ENCODE measurements at places on chromosomes 7 and 10.

DNA sequence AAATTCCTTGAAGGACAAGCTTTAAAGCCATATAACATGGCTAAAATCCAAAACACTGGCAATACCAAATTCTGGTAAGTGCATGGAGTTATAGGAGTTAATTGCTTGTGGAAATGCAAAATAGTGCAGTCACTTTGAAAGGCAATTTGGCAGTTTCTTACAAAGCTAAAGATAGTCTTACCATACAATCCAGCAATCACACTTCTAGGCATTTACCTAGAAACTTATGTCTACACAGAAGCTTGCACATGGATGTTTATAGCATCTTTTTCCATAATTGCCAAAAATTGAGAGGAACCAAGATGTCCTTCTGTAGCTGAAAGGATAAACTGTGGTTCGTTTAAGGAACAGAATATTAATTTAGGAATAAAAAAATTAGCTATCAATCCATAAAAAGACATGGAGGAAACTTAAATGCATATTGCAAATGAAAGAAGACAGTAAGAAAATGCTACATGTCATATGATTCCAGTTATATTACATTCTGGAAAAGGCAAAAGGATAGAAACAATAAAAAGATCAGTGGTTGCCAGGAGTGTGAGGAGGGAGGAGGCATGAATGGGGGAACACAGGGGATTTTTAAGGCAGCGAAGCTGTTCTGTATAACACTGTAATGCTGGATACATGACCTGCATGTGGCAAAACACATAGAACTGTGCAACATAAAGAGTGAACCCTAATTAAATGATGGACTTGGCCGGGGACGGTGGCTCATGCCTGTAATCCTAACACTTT lies 51.9 kb downstream of the GNAT3 start:
- DNase-seq: no peak

GRCh38 chr10:73910764-73911552 lies at the start of gene PLAU:
TSS of gene PLAU (plus strand) at chr10:73911132. CDS start at chr10:73911556, 424 bp downstream.
- peak; percentile 25 for DNase-seq

- no peak for DNase-seq
These were observed 31.6 kb downstream of the IKZF1 start for GRCh38 chr7:50335795-50336754.

DNA sequence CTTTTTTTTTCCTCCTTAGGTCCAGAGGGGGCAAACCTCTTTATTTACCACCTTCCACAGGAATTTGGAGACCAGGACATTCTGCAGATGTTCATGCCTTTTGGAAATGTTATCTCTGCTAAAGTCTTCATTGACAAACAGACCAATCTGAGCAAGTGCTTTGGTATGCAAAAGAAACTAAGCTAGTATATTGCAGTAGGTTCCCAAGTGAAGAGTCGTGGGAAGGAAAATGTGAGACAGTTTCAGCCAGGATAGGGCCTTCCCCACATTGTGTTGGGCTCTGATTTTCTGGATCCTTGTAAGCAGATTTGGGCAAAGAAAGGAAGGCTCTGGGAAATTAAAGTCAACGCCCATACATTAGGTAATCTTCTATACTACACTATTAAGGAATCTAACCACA lies 285.6 kb downstream of the USP6NL start:
- DNase-seq: no peak

GRCh38 chr7:36165059-36165458 lies 12.0 kb downstream of the EEPD1 start:
- DNase-seq: no peak

GRCh38 chr10:78588194-78588811 lies 480.5 kb upstream of the ZMIZ1 start:
- DNase-seq: no peak

- DNase-seq: no peak
These were observed 64.7 kb downstream of the GOLGA7B start for GRCh38 chr10:97914171-97914836.

DNA sequence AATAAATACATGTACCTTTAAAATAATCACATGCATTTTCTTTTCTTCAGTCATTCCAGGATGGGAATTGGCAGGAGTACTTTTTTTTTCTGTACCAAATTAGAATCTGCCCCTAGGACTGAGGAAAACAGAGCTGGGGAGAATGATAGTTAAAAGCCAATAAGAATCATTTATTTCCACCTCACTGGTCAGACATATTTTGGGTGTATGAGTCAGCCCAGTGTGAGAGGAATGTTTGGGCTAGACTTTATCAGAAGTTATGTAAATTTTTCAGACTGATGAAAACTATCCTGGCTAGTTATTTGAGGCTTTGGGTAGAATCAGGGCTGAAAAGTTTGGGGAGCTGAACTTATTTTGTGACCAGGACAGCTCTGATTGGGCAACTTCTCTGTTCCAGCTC lies 303.1 kb upstream of the NPSR1 start:
- DNase-seq: no peak

GRCh38 chr10:95392217-95392584 lies 101.4 kb upstream of the PDLIM1 start:
- no peak for DNase-seq

DNA sequence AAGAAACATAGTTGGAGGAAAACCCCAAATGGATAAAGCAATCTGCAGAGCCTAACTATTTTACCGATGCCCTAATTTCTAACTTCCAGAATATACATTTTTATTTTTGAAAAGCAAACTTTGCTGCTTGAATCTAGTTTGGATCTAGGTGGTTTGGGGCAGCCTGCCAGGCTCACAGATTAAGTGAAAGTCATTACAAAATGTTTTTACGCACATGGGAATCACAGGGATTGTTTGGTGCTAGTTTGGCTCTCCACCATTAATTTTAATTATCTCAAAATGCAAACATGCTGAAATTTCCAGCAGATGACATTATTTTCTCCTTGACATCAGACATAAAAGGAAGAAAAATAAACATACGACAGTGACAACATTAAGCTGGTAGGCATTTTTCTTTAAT lies 166.7 kb upstream of the INHBA start:
- DNase-seq: no peak

GRCh38 chr10:6399231-6399741 lies 180.8 kb downstream of the PRKCQ start:
- no peak for DNase-seq

- no peak for DNase-seq
These were observed 144.5 kb downstream of the RNF216 start for GRCh38 chr7:5636914-5637313.

DNA sequence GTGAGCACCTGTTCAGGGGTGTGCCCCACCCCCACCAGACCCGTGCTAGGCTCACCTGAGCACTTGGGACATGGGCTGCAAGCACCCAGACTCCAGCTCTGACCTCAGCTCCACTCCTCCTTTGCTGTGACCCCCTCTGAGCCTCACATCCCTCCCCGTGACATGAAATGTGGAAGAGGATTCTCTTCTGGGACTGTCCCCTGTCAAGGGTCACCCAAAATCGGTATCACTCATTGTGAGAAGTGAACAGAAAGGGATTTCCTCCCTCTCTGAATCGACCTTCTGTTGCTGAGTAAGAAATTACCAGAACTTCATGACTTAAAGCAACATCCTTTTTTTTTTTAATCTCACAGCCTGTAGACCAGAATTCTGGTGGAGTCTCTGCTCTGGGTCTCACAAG lies 6.2 kb upstream of the CHST15 start:
- DNase-seq: no peak

DNA sequence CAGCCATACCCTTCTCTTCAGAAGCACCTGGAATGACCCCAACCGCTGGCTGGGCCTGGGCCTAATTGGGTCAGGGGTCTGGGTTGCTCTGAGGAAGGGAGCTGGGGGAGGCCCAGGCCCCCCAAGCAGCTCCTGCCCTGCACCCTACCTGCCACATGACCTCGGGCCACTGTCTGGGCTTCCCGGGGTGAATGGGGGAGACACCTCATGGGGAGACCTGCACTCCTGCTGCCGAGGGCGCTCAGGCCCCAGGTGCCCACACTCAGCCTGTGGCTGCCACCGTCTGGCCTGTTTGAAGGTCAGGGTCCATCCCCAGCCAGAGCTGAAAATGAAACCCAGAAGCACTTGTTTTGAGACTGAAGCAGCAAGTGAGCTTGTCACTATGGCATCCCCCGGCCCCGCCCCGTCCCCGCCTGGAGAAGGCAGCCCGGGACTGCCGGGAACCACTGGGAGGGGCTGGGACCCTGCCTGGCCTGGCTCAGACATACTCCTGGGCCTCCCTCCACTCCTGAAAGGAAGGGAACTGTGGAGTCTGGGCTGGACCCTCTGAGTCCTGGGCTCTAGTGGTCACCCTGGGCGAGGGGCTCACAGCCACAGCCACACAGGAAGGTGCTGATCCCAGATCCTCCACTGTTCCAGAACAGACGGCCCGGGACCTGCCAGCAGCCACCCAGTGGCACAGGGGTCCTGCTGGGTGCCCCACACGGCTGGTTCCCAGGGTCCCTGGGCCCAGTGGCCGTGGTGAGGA lies 7.4 kb upstream of the MICALL2 start:
- DNase-seq: no peak

DNA sequence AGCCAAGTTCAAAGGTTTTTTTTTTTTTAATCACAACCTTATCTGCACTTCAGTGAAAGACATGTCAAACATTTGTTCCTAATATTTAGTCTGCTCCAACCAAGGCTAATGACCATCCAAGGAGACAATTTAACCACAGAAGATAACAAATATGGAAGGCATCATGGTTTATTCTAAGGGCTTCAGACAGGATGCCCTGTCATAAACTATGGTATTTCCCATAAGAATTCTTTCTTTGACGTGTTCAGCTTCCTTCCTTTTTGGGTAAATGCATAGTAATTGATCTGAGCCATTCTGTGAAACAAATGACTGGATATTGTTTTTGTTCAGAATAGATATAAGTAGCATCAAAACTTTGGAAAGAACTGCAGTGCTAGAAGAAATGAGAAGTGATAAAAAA lies 326.5 kb upstream of the AOAH start:
- no peak for DNase-seq

GRCh38 chr10:5040781-5041470 lies 37.3 kb upstream of the AKR1C2 start:
- DNase-seq: no peak

GRCh38 chr7:128872394-128872824 lies 9.8 kb downstream of the ATP6V1F start:
- no peak for DNase-seq

DNA sequence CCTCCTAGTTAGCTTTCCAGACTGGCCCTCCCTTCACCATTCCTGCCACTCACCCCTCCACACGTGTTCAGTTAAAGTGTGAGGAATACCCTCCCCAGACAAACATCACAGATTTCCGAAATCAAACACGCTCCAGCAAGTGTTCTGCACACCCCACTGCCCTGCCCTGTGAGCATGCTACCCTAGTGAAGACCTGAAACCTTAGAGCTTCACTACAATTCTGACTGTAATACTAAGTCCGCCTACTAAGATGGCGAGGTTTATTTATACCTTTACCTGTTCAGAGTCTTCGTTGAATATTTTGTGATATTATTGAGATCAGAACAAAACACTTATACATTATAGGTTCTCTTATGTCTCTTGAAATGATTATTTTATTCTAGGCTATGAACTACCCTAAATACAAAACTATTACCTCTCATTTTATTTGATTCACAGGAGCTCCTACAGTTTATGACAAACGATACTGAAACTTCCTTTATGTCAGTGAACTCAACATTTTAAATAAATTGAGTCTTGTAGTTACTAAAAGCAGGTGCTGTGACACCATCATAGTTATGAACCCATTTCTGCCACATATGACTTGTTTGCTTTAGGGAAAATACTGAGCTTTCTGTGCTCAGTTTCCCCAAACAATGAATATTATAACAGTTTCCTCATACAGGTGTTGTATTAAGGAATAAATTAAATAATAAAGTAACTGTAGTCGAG lies 8.6 kb downstream of the SCIN start:
- DNase-seq: no peak

- DNase-seq: no peak
These were observed 425.8 kb upstream of the STEAP1 start for GRCh38 chr7:89728481-89728880.

- no peak for DNase-seq
These were observed 1.9 kb upstream of the IFRD1 start for GRCh38 chr7:112448381-112448780.

DNA sequence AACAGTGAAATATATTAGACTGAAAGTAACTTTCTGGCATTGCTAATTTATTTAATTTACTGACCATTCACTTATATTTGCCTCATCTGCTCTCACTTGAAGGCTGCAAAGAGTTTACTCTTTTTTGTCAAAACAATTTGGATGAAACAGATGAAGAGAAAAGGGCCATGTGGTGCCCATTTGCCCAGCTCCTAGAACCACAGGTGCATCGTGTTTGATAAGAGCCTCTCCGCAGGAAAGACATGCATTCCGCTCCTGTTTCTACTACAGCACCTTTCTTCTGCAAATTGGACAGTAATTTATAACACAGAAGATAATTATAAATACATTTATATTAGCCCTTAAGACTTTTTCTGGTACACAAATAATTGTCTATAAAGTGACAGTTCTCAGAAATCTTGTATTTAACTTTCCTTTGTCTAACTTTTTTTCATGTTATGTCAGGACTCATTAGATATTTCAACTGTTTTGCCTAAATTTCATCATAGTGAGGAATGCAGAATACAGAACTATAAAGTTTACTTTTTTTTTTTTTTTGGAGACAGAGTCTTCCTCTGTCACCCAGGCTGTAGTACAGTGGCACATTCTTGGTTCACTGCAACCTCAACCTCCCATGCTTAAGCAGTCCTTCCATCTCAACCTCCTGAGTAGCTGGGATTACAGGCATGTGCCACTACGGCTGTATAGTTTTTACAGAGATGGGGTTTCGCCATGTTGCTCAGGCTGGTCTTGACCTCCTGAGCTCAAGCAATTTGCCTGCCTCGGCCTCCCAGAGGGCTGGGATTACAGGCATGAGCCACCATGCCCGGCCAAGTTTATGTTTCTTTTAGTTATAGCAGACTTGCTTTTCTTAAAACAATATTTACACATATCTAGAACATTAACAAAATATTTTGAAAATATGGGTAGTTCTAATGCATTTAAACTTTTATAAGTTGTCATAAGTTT lies 869 bp downstream of the LAMB4 start:
- no peak for DNase-seq

- no peak for DNase-seq
These were observed 84.3 kb downstream of the CREM start for GRCh38 chr10:35210961-35211360.

GRCh38 chr10:104029521-104029860 lies 56.2 kb downstream of the COL17A1 start:
- DNase-seq: no peak

DNA sequence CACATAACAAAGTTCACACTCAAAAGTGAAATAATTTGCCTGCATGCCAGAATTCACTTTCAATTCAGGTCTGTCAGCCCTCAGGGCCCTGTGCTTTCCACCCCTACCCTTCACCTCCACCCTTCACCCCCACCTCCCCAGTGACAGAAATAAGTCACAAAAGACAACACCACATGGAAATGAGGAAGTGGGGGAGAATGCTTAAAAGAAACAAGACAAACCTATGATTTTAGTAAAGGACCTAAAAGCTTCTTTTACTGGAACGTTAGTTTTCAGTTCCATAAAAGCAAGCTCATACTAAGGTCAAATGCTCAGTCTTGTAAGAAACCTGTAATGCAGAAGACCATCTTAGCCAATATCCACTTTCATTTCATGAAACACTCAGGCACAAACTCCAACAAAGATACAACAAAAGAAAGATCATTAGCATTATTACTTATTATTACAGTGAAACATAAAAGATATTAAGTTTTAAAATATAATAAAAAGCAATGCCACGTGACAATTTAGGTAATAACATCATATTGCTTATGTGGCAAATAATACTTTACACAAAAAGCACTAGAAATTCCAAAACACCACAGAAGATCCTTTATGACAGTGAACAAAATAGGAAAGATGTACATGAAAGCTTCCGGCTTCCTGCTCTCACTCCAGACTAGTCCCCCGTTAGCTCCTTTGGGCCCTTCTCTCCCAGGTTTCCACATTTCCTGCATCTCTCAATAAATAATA lies 112.1 kb downstream of the LMBR1 start:
- no peak for DNase-seq

- DNase-seq: no peak
These were observed 83.8 kb downstream of the COL13A1 start for GRCh38 chr10:69885379-69886013.

Measured in stimulated activated naive CD4-positive, alpha-beta T cell (primary cell).